ENCODE measurements at places on chromosomes 16 and 17. TPM values are rescaled to one million over a fixed set of nuclear protein-coding genes. Genes with fewer than 3 reads are reported as not detected.

Gene PDE6G
- not detected for total RNA-seq

Gene SPN
- total RNA-seq = 1.1 TPM

- no peak for DNase-seq
Measured at GRCh38 chr17:39098588-39098987, 52.8 kb downstream of the PLXDC1 start.

GRCh38 chr17:74018115-74018514, 185.4 kb upstream of the RPL38 start:
- no peak for DNase-seq
